ENCODE measurements at places on chromosomes 1 and 21. TPM values are rescaled to one million over a fixed set of nuclear protein-coding genes. Genes with fewer than 3 reads are reported as not detected.

DNA sequence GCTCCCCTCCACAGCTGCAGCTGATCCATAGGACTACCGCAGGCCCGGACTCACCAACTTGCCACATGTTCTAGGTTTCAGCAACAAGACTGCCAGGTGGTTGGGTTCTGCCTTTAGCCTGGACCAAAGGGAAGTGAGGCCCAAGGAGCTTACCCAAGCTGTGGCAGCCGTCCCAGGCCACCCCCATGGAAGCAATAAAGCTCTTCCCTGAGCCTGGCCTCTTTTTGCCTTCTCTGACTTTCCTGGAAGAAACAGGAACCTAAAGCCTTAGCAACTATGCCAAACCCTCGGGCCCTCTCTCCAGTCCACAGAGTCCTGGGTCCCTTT lies 2.7 kb upstream of the ARTN start:
- DNase-seq = no peak

- no peak for DNase-seq
Observed at GRCh38 chr1:36436821-36437220, 13.4 kb downstream of the OSCP1 start.

- DNase-seq = no peak
Observed at GRCh38 chr1:112322983-112323678, 72.9 kb upstream of the CTTNBP2NL start.

GRCh38 chr1:200886594-200886993 lies 8.1 kb upstream of the INAVA start:
- no peak for DNase-seq

GRCh38 chr1:17485281-17485680 lies 45.8 kb upstream of the RCC2 start:
- no peak for DNase-seq

- DNase-seq = no peak
Observed at GRCh38 chr1:62573675-62574074, 23.6 kb upstream of the ANGPTL3 start.

GRCh38 chr1:212977781-212978645 lies 27.7 kb downstream of the VASH2 start:
- no peak for DNase-seq

GRCh38 chr1:246669659-246670058 lies 54.5 kb upstream of the SCCPDH start:
- no peak for DNase-seq

DNA sequence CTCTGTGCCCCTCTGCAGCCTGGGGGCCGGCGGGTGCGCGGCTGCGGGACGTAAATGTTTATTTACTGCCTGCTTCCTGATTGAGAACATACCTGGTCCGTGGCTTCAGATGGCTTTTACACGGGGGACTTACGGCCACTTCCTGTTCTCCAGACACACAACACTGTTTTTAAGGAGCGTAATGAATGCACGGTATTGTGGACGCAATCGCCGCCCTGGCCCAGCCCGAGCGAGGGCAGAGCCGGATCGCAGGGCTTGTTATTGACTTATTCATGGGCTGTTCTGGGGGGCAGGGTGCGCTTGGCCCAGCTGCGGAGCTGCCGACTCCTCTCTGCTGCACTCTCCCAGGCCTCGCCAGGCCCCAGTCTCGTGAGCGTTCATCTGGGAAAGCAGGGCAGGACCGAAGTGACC lies 52.8 kb upstream of the ACTRT2 start:
- DNase-seq = peak; percentile 79

GRCh38 chr1:156143765-156144489 lies 9.5 kb upstream of the SEMA4A start:
- DNase-seq = no peak

GRCh38 chr1:1671365-1672119 lies 12.7 kb upstream of the CDK11B start:
- peak; percentile 73 for DNase-seq

- no peak for DNase-seq
Observed at GRCh38 chr1:58084266-58084665, 462.3 kb downstream of the OMA1 start.

GRCh38 chr21:29777160-29777559 lies 162.6 kb downstream of the GRIK1 start:
- no peak for DNase-seq

GRCh38 chr1:236677641-236678235 lies 8.6 kb upstream of the ACTN2 start:
- no peak for DNase-seq

- no peak for DNase-seq
Observed at GRCh38 chr21:14527696-14528652, 18.1 kb downstream of the SAMSN1 start.

- DNase-seq = no peak
Observed at GRCh38 chr1:5904551-5904950, 87.7 kb downstream of the NPHP4 start.

DNA sequence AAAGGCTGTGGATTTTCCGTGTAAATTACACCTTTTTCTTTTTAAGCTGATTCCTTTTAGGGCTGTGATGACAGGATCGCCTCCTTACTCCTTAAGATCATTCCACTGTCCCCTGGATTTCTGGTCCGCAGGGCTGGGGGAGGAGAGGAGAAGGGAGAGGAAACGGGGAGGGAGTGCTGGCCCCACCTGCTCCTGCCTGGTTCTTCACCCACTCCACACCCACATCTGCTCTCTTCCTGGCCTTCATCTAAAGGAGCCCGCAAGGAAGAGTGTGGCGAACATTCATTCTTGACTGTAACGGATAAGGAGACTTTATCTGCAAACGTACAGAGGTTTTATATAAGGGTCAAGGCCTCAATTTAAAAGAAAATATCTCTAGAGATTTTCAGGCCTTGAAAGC lies 242.0 kb downstream of the RHOU start:
- DNase-seq = no peak

GRCh38 chr1:208496467-208497371 lies 252.5 kb upstream of the PLXNA2 start:
- DNase-seq = no peak

DNA sequence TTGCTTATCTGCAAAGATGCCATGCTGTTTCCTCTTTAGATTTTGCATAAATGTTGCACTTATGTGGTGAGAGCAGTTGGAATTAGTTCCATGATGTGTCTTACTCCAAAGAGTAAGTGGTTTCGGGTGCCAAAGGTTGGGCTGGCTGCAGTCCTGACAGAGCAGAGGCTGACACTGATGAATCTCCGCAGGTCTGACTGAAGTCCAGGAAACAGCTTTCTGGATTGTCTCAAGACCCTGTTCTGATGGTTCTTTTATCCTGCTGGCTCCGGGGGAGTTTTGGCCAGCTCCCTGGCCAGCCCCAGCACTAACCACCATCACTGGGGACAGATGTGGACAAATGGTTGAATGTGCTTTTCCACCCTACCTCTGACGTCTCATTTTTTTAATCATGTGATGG lies 207.2 kb upstream of the KIAA0040 start:
- DNase-seq = no peak

GRCh38 chr1:175555266-175555665 lies 188.1 kb downstream of the TNR start:
- no peak for DNase-seq

GRCh38 chr21:41839387-41840000 lies 39.6 kb downstream of the PRDM15 start:
- DNase-seq = no peak

DNA sequence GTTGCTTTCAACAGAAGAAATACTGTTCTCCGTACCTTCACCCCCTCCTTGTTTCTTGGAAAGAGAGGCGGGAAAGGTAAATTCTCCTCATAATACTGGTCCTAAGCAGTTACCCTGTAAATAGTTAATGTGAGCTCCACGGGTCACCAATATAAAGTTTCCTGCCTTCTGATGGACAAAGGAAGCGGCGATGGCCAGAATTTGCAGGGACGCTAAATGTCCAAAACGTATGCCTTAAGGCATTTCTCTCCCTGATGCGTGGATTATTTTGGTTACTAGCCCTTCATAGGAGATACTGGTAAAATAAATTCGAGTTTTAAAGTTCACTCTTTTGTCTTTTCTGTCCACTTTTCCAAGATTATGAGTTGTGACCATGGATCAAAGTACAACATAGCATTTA lies 898 bp upstream of the PTGS2 start:
- no peak for DNase-seq

- no peak for DNase-seq
Observed at GRCh38 chr1:3788756-3789420, 7.4 kb downstream of the LRRC47 start.

GRCh38 chr1:235923466-235924021 lies 56.8 kb upstream of the LYST start:
- DNase-seq = no peak

DNA sequence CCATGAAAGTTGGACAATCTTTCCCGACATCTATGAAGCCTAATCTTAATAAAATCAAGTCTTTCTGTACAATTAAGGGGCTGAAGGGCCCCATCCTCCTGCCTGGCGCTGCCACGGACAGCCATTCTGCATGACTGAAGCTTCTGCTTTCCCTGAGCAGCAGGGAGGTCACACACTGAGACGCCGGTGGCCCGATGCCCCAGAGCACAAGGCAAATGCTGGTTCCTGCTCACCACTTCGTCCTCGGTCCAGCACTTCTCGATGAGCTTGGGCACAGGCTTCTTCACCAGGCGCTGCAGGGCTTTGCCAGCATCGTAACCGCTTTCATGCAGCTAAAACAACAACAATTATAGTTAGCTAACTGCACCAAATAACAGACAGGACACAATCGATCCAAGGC lies 147.8 kb downstream of the SLC45A1 start:
- DNase-seq = no peak

DNA sequence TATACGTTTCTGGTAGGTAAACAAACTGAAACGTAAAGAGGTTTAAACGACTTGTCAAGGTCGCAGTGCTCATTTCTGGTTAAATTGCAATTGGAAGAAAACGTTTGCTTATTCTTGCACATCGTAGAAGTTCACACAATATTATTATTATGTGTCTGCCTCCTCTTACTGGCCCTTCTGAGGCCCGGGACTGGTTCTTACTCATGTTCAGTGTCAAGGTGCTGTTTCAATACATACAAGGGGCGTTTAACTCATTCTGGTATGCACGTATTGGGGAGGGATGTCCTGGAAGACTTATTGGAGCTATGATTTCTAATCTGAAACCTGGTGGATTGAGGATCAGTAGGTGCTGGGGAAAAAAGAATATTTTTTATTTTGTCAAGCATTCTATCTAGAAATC lies 932 bp downstream of the RPF1 start:
- no peak for DNase-seq

DNA sequence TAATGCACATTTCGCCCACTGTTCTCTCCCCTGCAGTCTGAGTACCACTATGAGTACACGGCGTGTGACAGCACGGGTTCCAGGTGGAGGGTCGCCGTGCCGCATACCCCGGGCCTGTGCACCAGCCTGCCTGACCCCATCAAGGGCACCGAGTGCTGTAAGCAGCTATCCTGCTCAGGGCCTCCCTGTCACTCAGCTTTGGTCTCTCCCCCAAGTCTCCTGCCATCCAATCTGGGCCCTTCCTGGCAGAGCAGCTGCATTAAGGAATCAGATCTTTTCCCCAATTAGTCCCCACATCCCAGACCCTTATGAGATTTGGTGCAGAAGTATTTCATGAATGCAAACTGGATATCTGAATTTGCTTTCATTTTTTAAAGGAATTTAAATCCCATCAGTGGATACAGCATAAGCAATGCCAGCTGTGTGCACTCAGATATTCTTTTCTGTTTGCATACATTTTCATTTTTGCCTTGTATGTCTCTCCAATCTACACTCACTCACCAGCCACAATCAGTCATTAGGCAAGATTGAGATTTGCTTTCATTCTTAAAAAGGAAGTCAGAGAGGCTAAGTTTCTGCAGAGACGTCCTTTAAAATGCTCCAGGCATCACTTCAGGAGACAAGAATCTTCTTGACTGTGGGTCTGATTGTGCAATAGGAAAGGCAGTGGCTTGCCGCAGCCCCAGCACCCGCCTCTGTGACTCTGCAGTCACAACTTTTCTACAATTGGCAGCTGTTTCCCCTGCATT lies 48.1 kb downstream of the ELAPOR1 start:
- no peak for DNase-seq

DNA sequence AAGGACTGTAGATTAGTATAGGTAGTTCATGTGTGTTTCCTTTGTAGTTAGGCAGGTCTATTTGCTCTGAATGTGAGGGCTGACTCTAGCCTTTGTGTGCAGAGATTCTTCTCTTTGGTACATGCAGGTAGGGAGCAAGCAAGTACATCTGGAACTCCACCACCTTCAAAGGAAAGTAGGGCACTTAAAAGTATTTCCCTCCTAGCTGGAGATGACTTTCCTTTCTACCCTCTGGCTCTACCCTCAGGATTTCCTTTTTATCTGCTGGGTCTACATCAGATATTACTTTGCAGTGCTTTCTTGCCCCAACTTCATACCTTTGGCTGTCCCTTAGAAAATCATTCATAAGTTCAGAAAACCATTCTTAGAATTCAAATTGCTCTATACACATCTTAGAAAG lies 91.7 kb upstream of the HIVEP3 start:
- no peak for DNase-seq

The RUNX3 gene
- 1.8 TPM for total RNA-seq

The RIPPLY3 gene
- total RNA-seq = 0.37 TPM

The HSD17B7 gene
- total RNA-seq = 4.9 TPM

The IQGAP3 gene
- total RNA-seq = 6.8 TPM

The RBM8A gene
- total RNA-seq = 86.8 TPM

The HRNR gene
- not detected for total RNA-seq

The SPRR3 gene
- not detected for total RNA-seq

The CD1E gene
- not detected for total RNA-seq

The BNIPL gene
- total RNA-seq = 0.36 TPM

The NFASC gene
- total RNA-seq = not detected

The ZYG11A gene
- 0.12 TPM for total RNA-seq

The TMPRSS2 gene
- not detected for total RNA-seq

The GSTM2 gene
- total RNA-seq = 41.3 TPM

The QSOX1 gene
- total RNA-seq = 152 TPM

The ARTN gene
- 0.69 TPM for total RNA-seq

The TRAF3IP3 gene
- total RNA-seq = not detected

The LAX1 gene
- not detected for total RNA-seq
